ENCODE measurements at places on chromosomes 11 and 22. TPM values are rescaled to one million over a fixed set of nuclear protein-coding genes. Genes with fewer than 3 reads are reported as not detected.

- DNase-seq, result no peak
Measured at GRCh38 chr11:69922015-69922595, 102.9 kb upstream of the FGF3 start.

DNA sequence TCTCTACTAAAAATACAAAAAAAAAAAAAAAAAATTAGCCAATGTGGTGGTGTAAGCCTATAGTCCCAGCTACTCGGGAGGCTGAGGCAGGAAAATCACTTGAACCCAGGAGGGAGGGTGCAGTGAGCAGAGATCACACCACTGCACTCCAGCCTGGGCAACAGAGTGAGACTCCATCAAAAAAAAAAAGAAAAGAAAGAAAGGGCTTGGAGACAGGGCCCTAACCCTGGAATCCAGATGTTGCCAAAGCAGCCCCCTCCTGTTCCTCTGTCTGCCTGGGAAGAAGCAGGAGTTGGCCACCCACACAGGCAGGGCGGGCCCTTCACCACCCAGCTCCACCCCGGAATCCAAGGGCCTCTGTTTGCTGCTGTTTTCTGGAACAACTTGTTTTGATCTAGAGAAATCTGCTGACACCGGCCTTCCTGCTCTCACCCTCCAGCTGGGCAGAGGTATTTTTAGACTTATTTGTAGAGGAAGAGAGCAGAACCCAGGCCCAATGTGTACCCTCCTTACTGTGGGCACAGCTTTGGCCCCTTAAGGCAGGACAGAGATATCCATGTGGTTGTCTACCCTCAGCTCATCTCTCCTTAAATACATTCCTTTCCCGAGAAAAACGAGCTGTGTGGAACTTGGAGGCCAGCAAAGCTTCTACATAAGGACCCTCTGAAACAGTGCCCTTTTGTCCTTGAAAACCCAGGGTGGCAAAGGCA lies 2.7 kb upstream of the NEAT1 start:
- DNase-seq, result no peak

GRCh38 chr22:41538583-41538982 lies 5.7 kb downstream of the POLR3H start:
- DNase-seq, result no peak

Gene SLC22A8
- 0.85 TPM for total RNA-seq

DNA sequence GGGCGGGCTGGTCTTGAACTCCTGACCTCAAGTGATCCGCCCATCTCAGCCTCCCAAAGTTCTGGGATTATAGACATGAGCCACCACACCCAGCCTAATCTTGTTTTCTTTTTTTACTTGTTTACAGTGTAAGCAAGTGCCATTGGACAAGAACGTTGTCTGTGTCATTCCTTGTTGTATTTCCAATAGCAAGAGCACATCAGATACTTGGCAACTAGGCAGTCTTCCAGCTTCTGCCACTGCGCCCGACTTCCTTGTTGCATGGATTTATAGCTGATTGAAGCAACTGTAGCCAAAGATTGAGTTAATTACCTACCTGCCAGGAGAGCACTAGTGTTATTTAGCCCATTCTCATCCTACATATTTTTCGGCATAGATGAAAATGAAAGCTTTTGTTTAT lies 3.1 kb upstream of the SGSM3 start:
- DNase-seq, result no peak

- no peak for DNase-seq
Measured at GRCh38 chr22:46439576-46440465, 97.6 kb downstream of the CELSR1 start.

DNA sequence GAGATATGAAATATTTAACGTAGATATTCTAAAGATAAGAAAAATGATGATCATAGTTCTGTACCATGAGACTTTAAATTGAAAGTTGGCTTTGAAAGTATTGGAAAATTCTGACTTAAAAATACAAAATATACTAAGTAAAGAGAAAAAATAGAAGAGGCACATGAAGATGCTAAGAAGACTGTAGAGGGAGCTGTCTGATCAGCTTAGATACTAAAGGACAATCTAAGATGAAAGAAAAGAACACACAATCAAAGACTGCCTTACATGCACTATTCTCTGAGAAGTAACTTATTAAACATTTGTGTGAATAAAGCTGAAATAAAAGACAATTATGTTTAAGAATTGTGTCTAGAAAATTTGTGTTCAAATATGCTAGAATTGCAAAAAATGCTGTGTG lies 55.1 kb downstream of the RBMXL2 start:
- DNase-seq, result no peak

DNA sequence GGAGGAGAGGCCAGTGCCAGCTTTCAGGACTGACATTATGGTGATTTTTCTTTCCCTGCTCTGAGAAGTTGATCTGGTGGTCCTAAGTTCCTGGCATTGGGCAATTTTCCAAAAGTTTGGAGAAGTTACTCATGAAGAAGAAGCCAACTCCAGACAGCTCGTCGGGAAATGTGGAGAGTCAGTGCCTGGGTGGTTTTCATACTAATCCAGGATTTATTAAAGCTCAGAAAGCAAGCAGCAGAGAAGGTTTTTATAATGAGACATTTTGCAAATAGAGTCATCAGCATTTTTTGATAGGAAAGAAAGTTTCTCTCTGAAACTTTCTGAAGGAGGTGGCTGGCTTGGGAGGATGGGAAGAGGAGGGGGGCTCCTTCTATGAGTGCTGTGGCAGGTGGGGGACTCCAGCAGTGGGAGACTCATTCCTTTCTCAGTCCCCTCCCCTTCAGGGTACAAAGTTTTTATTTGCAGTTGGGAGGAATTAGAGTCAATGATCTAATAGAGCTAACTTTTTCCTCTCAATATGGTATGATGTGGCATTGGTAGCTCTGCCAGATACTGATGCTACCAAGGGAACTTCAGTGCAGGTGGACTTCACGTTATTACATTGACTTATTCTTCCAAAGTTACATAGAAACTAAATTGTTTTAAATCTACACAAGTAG lies 55.4 kb downstream of the LIF start:
- no peak for DNase-seq

DNA sequence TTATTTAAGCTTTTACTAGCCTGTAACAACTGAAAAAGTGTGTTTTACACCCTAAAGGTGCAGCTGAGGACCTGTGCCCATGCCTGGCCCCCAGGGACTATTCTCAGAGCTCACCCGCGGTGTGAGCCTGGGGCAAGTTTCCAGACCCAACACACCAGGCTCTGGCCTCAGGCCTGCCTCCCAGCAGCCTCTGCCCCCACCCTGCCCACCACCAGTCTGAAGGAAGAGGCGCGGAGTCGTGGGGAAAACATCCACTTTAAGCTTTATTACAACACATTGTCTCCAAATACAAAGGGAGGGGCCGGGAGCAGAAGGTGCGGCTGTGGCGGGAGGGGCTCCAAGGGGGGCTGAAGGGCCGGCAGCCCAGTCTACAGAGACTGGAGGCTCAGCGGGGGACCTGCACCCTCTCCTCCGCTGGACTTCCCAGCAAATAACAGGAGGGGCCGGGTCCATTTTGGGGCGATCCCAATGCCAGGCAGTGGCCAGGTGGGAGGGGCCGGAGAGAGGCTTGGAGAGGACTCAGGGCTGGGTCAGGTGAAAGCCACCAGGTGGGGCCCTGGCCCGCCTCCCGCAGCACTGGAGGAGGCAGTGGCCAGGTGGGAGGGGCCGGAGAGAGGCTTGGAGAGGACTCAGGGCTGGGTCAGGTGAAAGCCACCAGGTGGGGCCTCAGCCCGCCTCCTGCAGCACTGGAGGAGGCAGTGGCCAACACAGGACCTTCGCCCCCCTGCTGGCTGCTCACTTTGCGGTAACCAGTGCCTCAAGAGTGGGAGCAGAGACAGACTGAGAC lies 18.1 kb downstream of the DUSP8 start:
- no peak for DNase-seq

GRCh38 chr11:2931771-2932738 lies 2.8 kb upstream of the PHLDA2 start:
- DNase-seq, result no peak

Gene SELENOM
- 22.4 TPM for total RNA-seq

DNA sequence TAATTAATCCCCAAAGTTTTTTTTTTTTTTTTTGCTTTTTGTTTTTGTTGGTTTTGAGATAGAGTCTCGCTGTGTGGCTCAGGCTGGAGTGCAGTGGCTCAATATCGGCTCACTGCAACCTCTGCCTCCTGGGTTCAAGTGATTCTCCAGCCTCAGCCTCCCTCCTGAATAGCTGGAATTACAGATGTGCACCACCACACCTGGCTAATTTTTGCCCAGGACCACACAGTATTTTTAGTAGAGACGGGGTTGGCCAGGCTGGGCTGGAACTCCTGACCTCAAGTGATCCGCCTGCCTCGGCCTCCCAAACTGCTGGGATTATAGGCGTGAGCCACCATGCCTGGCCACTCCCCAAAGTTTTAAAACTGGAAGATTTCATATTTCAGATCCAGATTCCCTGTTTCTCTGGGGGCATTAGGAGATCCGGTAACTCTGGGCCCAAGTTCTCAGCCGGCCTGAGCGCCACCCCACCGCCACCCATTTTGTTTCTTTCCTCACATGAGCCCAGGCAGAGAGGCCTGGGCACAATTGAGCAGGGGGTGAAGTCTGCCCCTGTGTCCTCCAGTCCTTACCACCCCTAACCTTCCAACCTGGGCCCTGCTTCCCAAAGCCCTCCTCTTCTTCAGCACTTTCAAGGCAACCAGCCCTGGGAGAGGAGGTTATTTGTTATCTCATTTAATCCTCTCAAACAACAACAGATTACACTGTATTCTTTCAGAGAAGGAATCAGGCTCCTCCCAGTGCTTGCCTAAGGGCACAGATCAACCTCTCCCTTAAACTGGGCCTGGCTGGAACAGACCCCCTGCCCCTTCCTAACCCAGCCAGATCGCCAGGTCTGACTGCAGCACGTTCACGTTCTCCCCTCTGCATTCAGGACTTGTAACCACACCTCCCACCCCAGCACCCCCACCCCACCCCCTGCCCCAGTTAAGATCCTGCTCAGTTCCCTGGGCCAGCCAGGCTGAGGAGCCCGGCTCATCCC lies 1.9 kb upstream of the CSNK1E start:
- DNase-seq, result no peak
